Lung (tissue), 17 donors: ENCODE measurements at places on chromosomes 13 and 19.
A peak's percentile ranks its signal among the peaks of the same experiment; 100 is the strongest.

GRCh38 chr19:7928741-7929701, 3.1 kb upstream of the CTXN1 start:
- DNase-seq: peak; percentile 45

DNA sequence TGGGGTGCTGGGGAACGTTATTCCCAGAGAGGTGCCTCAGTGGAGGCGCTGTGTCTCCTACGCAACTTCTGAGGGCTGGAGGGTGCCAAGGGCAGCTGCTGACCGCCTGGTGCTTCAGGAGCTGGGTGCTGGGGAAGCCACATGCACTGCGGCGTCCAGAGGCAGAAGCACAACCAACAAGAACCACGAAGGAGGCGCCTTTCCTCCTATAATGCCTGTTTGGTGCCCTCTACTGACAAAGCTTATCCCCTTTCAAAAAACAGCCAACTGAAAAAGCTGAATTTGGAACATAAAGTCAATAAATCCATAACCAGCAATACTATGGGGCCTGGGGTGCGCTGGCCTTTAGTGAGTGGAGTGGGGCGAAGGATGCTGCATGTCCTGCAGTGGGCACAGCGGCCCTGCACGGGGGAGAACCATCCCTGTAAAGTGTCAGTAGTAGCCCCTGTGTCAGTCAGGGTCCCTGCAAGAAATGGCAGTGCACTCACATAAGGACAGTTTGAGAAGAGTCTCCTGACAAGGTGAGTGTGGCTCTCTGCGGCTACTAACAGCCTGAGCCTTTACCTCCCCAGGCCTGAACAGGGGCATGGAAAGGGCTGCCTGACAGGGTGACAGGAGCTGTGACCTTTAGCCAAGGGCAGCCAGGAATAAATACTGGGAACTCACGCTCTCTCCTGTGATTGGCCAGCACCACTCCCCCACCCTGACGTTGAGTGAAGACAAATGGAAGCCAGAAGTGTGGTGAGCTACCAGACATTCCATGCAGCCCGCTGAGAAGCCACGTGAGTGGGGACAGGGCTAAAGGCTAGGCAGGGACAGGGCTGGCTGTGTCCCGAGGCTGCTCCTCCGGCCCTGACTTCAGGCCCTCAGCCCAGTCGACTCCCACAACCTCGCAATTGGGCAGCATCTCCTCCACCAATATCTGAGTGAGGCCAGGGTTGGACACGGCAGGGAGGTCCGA, 4.5 kb upstream of the B3GNT8 start:
- no peak for DNase-seq

DNA sequence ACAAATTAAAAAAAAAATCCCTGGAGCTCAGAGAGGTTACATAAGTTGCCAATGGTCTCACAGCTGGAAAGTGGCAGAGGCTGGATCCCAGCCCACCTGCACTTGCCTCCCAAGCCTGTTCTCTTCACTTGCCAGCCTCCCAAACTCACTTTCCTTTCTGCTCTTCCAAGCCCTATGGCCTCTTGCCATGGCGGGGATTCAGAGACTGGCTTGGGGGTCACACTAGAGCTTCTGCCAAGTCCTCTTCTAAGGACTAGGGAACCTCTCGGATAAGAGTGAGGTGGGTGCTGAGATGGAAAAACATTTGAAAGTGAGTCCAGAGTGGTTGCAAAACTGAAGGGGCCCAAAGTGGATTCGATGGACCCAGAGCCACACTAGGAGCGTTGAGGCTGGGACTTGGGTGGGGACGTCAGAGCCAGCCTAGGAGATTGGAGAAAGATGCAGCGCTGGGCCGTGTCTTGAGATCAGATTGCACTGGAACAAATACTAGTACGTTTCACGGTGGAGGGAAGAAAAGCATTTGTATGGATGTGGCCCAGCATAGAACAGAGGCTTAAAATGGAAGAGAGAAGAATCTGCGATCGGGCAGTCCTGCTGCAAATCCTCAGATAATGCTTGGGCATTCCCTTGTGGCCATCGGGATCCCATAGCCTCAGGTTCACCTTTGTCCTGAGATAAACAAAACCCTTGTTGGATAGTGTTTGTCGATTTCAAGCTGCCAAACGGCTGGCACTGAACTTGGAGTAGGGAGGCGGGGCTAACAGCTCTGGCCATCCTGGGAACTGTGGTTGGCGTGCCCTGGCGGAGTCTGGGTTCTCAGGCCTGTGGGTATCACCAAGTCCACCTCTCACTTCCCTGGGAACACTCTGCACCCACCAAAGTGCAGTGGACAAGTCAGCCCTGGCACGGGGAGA, 84.8 kb downstream of the ING1 start:
- no peak for DNase-seq

DNA sequence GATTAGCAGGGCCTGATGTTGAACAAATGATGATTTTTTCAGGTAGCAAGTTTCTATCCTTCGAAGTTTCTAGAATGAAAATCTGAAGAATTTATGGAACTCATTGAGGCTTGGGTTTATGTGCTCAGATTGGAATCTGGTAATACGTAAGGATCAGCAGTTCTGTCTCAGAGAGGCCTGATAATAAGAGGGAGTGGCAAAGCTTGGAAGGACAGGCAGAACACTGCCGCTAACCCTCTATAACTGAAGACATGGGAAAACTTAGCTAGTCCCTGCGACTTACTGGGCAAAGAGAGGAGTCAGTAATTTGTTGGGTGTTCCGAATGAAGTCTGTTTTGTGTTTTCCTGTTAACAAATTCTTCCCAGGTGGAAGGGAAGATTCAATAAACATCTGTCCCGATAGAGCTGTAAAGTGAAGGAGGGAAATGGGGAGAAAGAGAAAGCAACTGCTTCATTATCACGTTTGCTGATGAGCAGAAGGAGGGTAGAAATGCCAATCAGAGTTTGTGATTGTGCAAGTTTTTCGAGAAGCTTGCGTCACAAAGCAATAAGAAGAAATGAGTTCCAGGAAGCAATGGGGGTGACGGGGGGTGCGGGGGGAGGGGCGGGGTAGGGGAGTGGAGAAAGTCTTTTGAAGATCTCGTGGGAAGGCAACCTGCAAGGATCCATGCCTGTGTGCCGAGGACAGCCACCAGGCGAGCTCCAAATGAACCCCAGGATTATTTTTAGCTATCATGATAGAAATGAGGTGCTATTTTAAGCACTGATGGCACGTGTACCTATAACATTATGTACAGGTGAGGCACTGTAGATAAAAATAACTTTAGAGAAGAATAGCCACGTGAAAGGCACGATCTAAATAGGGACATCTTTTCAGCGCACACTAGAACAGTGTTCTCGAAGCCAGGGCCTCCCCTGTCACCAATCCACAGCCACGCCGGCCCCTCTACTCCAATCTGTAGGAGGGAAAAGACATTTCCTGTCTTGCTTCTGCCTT, 224.1 kb downstream of the FGF9 start:
- no peak for DNase-seq

GRCh38 chr13:95295026-95295425, 6.2 kb downstream of the ABCC4 start:
- DNase-seq: no peak

DNA sequence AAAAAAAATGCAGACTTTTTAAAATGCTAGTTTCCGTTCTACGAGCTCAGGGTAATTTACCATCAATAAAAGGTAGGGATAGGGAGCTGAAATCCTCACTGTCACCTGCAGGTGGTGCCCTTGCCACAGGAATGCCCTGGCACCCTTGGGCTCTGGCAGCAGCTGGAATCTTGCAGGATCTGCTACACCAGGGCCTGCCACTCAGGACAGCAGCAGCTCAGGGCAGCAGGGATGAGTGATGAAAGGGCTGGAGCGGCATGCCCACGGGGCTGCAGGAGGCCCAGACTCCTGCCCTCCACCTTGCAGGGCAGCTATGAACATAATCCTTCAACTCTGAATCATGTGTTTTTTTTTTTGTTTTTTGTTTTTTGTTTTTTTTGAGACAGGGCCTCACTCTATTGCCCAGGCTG, 54.0 kb downstream of the GNG7 start:
- DNase-seq: peak; percentile 52

DNA sequence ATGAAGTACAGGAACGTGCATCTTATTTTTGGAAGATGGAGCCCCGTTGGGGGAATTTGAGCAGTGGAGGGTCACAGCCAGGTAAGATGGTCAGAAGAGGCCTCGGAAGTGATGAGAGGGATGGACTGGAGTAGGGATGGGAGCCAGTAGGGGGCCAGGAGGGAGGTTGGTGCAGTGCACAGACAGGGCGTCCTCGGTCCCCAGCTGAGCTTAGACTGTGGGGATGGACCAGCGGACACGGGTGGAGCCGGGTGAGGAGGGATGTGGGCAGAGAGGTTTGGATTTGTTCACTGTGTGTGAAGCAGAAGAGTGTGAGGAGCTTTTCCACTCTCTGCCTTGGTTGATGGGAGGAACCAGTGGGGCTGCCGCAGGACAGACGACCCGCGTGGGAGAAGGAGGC, 10.6 kb downstream of the RPS9 start:
- no peak for DNase-seq

GRCh38 chr13:112686987-112687386, 2.9 kb upstream of the ATP11A start:
- DNase-seq: no peak

GRCh38 chr13:43877326-43877725, 2.2 kb downstream of the CCDC122 start:
- DNase-seq: peak; percentile 37

DNA sequence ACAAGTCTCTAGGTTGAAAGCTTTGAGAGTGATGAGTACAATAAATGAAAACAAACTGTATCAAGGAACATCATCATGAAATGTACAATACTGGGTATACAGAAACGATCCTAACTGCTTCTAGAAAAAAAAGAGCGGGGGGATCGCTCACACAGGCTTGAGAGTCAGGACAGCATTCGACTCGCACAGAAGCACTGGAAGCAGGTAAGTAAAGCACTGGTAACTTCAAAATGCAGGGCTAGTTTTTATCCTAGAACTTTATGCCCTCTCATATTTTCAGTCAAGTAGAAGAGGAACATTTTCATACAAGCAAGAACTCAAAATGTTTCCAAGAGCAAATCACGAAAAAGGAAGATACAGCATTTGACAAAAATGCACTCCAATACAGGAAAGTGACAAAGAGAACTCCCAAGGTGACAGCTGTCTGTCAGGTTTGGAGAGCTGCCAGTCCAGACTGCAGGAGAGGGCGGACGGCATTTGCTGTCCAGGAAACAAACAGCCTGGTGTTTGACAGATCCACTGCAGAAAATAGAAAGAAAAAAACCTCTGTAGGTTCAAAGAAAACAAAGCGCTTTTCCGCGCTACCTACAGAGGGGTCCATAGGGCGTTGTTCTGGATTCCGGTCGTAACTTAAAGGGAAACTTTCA, 58.2 kb upstream of the XPO4 start:
- DNase-seq: peak; percentile 14

DNA sequence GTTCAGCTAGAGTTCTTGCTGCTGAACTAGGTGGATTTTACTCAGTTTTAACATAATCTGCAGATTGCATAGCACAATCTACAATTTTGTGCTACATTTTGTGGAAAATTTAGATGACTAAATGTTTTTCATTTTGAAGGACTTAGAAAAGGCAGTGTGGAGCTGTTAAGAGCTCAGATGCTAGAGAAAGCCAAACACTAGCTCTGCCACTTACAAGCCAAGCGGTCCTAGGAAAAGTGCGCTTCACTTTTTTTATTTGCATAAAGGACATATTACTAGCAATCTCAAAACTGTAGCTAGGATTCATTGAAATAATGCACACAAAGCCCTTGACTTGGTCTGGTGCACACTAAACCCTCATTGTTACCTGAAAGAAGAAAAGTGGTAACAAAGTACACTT, 8.1 kb upstream of the CSNK1A1L start:
- DNase-seq: peak; percentile 51

DNA sequence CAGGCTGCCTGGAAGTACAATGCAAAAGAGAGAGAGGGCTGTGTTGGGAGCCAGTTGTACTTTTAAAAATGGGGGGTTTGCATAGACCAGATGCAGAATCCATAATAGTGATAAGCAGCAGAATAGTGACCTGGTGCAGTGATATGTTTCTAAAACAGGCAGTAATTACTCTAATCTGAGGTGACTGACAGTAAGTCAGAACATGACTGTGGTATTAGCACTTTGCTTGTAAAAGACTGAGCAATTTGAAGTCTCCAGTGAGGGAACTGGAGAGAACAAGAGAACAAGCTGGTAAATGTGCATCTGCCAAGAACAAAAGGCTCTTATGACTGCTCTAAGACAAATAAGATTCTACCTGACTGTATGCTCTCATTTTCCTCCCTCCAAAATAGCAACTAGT, 383.4 kb downstream of the ITGBL1 start:
- DNase-seq: no peak

DNA sequence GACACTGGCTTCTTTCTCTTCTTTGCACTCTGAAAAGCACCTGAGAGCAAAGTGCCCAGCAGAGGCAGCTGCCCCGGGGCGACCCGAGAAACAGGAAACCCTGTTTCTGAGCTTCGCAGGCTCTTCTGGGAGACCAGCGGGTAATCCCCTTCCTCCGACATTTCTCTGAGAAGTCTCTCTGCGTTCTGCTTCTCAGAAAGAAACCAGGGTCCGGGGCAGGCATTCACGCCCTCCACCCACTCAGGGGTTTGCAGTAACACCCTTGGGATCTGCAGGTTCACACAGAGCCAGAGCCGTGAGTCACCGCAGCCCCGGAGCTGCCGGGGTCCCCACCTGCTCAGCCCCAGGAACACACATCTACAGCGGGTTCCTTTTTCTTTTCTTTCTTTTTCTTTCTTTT, 86.0 kb downstream of the GADD45B start:
- no peak for DNase-seq

DNA sequence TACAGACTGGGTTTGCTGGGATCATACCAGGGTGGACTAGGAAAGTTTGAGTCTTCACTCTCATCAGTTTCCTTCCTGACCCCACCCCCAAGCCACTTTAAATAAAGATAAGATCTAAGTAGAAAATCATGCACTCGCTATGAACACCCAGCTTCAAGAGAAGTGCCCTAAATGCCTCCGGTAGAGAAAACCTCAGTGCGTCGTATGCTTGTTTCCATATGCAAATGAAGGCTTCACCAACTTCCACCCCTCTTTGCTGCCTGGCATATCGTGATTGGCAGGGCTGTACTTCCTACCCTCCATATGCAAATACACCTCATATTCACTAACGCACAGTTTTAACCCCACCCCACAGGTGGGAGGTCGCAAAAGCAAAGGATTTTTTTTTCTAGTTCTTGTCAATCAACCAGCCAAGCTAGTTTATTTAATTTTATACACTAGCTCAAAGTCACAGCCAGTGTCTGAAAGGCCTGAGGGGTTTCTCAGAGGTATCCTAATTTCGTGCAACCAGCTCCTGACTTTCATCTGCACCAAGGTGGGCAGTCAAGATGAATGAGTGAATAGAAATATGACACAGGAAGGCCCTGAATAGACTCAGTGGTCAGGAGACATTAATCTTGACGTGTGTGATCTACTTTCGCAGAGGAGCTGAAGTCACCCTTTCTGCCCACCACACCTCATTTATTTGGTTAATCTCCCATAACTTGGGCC, 121.1 kb upstream of the TSHZ3 start:
- no peak for DNase-seq

DNA sequence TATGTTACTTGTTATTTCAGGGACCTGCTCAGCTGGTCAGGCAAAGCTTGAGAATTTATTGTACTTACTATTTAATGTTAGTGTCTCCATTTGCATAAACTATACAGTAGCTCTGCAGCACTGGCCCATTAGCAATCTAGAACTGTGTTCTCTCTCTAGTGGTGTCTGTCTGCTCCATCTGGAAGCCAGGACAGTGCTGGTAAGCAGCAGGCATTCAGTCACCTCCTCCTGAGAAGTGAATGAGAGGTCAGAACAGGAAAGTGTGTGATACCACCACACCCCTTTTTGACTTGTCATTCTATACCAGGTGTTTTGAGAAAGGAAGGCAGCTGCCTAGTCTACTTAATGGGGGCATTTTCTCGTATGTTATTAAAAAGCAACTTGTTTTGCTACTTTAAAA, 3.9 kb downstream of the COG3 start:
- DNase-seq: no peak

GRCh38 chr13:25923217-25924085, 128.4 kb downstream of the SHISA2 start:
- peak; percentile 67 for DNase-seq
